Activated naive CD4-positive, alpha-beta T cell (primary cell): ENCODE measurements at places on chromosomes 12 and 14.

DNA sequence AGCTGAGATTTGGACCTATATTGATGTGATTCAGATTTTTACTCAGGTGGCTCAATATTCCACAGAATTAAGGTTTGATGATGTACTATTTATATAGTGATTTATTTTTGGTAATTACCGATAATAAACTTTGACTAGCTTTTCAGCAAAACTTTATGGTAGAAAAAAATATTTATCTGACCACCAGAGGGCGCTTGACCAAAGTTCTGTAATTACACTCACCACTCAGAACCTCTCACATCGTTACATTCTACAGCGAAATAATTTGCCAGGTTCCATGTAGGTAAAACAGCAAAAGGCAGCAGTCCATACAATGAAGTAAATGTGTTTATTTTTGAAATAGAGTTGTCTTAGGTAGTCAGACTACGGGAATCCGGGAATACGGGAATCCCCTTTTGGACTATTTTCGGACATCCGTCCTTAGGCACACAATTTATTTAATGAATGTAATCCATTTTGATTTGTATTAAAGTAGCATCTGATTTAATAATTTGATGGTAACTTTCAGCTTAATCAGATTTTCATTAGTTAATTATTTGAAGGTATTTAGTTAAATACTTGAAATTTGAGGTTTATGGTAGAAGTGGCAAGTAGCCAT is 143.0 kb upstream of the DDHD1 start:
- no peak for DNase-seq

- DNase-seq: no peak
Measured at GRCh38 chr12:3809357-3810015, 56.6 kb upstream of the CRACR2A start.

DNA sequence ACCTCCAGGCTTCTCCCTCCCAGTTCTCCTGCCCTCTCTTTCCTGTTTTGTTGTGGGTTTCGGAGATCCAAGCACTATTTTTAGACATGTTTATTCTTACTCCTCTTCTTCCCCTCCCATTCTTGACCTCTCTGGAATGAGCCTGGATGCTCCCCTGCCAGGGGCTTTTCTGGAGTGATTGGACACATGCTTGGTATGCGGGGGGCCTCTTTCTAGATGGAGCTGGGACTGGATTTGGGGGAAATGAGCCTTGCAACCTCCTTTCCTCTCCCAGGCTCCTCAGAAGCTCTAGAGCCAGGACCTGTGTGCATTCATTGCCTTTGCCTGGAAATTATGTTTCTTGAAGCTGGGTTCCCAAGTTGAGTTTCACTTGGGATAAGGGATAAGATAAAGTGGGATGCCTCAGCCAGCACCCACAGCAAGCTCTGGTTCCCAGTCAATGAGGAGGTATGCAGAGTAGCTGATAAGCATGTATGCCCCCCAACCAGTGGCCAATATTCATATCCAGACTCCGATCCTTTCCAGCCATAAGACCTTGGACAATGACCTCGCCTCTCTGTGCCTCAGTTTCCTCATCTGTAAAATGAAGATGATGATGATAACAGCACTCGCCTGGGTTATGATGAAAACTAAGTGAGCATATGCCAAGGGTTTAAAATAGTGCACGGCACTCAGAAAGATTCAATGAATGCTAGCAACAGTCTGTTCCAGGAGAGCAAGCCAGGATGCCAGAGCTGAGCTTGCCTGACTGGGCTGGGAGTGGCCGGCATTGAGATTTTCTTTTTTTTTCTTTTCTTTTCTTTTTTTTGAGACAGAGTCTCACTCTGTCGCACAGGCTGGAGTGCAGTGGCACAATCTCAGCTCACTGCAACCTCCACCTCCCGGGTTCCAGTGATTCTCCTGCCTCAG is 97.8 kb downstream of the SCARB1 start:
- no peak for DNase-seq

DNA sequence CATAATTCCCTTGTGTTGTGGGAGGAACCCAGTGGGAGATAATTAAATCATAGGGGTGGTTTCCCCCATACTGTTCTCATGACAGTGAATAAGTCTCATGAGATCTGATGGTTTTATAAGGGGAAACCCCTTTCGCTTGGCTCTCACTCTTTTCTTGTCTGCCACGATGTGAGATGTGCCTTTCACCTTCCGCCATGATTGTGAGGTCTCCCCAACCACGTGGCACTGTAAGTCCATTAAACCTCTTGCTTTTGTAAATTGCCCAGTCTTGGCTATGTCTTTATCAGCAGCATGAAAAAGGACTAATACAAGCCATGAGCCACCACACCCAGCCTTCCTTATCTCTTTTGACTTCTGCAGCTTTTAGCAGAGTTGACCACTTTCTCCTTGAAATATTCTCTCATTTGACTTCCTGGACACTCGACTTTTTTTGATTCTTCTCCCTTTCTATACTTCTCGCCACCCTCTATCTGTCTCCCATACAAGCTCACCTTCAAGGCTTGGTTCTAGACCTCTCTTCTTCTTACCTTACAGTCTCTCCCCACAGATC is 2.3 kb downstream of the MTERF2 start:
- no peak for DNase-seq
